ENCODE measurements at places on chromosomes 5 and 9.

- no peak for DNase-seq
These were observed 34.7 kb downstream of the LHX3 start for GRCh38 chr9:136170006-136170901.

DNA sequence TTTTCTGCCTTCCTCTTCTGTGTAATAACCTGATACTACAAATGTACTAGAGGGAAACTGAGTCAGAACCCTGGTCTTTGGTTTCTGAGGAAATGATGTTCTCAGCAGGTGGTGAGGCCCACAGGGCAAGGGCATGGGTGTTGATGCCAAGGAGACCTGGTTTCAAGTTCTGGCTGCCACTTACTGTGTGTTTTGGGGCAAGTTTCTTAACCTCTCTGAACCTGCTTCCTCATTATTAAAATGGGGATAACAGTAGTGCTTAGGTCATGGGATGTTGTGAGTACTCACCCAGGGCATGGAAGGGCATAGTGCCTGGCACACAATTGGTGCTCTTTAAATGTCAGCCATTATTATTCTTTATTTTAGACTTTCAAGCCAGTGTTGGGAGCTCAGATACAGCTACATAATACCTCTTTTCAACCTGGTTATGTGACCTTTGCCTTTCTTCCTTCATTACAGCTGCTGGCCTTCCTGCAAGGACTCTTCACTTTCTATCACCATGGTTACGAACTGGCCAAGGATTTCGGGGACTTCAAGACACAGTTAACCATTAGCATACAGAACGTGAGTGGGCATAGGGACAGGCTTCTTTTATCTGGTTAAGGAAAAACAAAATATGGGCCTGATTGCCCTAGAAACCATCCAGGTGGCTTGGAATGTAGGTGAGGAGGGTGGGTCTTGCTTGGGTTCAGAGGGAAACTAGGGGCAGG lies 131.5 kb downstream of the ARHGAP26 start:
- DNase-seq, result no peak

- no peak for DNase-seq
These were observed 213.5 kb downstream of the DENND1A start for GRCh38 chr9:123716339-123716945.

GRCh38 chr5:97231025-97231636 lies 48.1 kb upstream of the RIOK2 start:
- no peak for DNase-seq

DNA sequence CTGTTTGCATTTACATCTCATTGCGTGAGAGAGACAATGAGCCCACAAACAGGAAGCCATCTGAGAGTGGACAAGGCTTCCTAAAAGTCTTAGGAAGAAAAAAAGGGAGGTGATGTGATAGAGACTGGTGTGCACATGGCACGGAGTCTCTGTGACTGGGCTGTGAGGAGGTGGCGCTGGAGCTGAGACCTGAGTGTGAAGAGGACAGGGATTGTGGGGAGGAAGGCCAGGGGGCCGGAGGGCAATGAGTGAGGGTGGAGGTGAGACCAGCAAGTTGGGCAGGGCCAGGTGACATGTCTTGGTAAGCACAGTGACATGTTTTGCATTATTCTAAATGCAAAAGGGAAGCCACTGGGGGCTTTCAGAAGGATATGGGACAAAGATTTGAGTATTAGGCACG lies 45.0 kb downstream of the TSPAN17 start:
- no peak for DNase-seq

DNA sequence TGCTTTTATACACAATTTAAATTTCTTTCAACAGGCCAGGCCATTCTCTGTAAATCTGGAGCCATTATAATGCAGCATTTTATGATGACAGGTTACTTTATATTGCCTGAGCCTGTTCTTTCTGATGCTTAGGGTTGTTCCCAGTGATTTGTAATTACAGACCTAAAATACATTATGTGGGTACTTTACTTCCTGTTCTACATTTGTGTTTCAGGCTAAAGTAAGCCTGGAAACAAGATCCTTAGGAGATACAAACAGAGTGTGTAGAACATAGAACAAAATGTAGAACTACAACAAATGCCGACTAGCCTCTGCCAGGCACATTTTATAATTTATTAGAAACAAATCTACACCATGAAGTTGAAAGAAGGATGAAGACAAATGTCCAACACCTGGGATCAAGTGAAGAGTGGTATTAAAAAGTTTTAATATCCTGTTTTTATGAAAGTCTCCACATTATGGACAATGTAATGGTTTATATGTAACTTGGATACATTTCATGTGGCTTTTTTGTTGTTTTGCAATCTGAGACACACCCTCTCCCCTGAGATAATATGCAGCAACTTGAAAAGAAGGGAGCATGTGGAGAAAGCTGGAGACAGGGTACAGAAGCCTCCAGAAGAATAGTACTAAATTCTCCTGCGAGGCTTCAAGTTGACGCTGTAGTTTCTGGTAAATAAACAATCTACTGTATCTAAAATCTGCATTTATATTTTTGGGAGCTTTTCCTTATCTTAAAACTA lies 46.9 kb downstream of the VCAN start:
- DNase-seq, result no peak

DNA sequence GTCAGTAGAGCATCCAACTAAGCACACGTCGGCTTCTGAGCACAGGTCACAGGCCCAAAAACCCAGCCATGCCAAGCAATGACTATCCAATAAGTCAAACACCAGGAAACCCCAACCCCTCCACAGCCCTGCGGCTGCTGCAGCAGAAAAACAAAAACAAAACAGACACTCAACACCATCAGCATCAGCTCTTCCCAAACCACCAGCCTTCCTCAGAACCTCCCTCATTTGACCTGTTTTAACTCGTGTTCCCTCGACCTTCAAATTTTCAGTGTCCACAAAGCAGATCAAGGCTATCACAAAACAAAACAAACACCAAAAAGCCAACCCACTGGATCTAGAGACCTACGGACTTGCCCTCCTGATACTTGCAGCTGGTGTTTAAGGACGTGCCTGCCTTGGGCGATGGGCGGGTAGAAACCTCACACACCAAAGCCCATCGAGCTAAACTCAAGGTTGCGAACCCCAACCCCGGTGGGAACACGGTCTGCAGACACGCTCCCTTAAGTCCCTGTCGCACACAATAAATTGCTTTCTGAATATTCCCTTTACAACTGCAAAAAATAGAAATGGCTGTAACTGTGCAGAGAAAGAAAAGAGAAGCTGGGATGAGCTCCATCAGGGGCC lies 247.1 kb upstream of the ANKRD55 start:
- no peak for DNase-seq

DNA sequence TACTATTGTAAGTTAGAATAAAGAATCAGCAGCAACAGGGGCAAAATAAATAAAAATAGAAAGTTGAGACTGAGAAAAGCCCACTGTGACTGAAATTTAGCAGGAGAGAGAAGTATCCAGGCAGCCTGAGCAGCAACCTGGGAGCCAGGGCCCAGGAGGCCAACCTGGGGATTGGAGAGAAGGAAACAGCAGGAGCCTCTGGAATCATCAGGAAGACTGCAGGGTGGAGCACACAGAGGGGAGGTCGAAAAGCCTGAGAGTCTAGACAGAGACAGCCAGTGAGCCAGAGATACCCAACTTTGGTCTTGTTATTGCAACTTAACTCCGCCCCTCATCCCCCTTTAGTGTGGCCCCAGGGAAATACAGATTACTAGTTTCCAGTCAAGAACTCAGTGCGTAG lies 98.6 kb downstream of the SLC1A3 start:
- no peak for DNase-seq

Data from dorsolateral prefrontal cortex (tissue), 122 donors.